HT1080 (cell line): ENCODE measurements at places on chromosomes 12 and 14. TPM values are rescaled to one million over a fixed set of nuclear protein-coding genes. Genes with fewer than 3 reads are reported as not detected.
A peak's percentile ranks its signal among the peaks of the same experiment; 100 is the strongest.

DNA sequence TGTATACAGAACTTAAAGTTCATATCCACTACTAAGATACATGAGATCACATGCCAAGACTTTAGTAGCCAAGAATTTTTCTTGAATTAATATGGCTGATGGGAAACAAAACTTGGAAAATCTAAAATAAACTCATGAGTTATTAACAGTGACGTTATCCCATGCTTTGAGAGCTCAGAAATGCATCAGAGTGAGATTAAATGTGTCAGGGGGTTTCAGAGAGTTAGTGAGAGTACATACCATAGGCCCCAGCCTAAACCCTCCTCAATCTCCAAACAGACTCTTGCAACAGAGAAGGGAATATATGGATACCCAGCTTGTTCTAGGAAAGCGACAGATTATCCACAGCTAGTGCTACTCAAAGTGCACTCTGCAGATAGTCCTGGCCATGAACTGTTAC is 19.3 kb downstream of the SLC35F4 start:
- no peak for DNase-seq

GRCh38 chr14:70902184-70902583 is 5.1 kb upstream of the PCNX1 start:
- DNase-seq, result no peak

- DNase-seq, result no peak
Measured at GRCh38 chr14:20490563-20490962, 14.8 kb upstream of the RNASE10 start.

- DNase-seq, result peak; percentile 21
Measured at GRCh38 chr14:97056086-97056485, 258.9 kb downstream of the VRK1 start.

DNA sequence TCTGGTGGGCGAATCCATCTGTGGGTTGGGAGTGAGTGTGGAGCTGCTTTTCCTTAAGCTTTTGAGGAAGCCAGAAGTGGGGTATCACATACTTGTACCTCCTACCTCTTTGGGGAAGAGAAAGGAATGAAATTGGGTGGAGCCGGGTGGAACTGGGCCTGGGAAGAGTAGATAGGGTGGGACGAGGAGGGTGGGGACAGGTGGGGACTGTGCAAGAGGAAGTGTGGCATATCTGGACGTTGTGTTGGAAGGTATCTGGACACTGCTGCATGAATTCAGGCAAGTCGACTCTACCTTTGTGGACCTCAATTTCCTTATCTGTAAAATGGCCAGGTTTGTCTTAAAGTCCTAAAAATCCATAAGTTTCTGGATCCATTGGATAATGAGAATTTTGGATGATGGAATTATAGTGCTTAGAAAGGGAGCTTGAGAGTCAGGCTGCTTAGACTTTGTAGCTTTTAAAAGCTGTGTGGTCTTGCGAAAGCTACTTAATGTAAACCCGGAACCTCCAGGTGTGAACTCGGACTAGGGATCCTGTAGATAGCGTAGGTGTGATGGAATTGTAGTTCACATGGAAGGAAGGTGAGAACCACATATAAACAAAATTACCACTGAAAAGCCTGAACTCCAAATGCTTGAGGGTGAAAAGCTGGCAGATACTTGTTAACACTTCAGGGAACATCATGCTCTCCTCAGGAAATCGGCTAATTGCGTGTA is 2.1 kb downstream of the VRTN start:
- no peak for DNase-seq

DNA sequence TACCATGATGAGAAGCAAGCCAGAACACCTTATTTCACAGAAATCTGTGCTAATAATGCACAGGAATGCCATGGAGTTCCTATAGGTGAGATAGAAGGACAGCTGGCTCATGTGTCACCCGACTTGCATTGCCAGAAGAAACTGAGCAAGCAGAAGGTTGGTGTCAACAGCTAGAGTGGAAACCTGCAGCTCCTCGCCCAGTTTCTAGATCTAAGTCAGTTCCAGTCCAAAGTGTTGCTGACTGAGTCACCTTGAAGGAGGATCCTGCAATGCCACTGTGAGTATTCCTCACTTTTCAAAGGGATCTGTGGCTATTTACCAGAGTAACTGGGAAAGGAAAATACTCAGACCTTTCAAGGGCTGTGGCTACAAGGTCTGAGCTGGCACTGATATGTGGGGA is 17.1 kb downstream of the CDKL1 start:
- DNase-seq, result no peak

GRCh38 chr14:45526715-45527549 is 273.9 kb upstream of the MIS18BP1 start:
- DNase-seq, result peak; percentile 62

- DNase-seq, result no peak
Measured at GRCh38 chr14:63045234-63045611, at the start of gene KCNH5. Gene KCNH5, minus strand, starts transcription at chr14:63045458. Its CDS starts 272 bp downstream, at chr14:63045186.

GRCh38 chr14:31990926-31991572 is 86.1 kb upstream of the ARHGAP5 start:
- peak; percentile 54 for DNase-seq

DNA sequence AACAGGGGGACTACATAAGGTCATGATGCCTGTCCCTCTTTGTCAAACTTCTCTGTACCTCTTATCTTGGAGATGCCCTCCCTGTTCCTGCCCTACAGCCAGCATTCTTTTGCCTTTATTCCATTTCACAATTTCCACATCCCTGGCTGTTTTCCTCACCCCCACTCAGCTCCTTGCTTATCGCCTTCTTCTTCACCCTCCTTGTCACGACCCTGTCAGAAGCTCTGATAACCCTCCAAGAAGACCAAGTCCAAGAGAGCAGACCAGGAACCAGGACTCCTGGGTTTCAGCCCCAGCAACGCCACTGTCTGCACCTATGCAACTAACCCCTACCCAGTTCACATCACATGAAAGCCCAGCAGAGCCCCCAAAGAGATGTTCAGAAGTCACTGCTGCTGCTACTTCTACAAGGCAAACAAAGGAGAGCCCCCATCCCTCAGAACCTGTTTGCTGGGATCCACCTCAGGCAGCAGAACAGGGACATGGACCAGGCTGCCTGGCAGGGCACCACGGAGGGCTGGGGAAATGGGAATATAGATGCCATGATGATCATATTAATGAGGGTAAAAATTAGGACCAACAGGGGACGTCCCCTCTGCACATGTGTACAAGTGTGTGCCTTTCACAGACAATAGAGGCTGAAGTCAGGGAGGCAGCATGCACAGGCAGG is 92.8 kb downstream of the SINHCAF start:
- no peak for DNase-seq

DNA sequence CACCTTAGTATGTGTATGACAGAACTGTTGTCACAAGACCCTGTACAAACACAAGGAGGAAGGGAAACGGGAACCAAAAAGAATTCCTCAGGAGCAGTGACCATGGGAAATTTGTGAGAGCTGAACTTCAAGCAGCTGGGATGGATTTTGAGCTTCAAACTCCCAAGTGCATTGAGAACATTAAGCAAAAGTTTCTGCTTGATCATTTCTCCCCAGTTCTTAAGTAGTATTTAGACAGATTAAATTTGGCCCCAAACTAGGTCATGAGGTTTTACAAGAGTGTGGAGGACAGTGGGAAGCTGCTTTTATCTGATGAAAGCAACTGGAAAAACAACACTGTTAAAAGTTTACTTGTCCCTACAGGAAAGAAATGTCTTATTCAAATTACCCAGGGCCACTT is 206.0 kb upstream of the DCN start:
- DNase-seq, result no peak

DNA sequence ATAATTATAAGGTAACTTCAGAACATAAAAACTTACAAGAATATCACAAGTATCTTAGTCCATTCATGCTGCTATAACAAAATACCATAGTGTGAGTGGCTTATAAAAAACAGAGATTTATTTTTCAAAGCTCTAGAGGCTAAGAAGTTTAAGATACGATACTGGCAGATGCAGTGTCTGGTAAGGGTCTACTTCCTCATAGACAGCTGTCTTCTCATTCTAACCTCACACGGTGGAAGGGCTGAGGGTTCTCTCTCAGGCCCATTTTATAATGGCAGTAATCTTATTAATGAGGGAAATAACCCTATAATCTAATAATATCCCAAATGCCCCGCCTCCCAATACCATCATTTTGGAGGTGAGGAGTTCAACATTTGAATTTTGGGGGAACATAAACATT is 23.7 kb upstream of the OSBPL8 start:
- DNase-seq, result no peak

DNA sequence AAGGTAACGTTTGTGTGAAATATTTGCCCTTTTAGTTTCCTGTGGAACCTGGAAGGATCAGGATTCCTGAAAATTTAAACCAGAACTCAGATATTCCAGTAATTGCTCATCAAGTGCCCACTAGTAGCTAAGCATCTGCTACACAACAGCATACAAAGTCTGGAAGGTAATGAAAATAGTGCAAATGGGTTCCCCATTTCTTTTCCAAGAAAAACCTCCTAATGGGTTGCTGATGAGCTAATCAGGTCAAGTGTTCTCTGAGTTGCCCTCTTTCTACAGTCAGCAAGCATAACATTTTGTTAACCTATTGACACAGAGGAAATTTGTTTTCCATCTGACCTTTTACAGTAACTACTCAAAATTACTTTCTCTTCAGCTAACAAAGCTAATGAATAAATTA is 83.6 kb upstream of the PMCH start:
- no peak for DNase-seq

GRCh38 chr12:68699486-68699885 is 12.7 kb downstream of the NUP107 start:
- no peak for DNase-seq

DNA sequence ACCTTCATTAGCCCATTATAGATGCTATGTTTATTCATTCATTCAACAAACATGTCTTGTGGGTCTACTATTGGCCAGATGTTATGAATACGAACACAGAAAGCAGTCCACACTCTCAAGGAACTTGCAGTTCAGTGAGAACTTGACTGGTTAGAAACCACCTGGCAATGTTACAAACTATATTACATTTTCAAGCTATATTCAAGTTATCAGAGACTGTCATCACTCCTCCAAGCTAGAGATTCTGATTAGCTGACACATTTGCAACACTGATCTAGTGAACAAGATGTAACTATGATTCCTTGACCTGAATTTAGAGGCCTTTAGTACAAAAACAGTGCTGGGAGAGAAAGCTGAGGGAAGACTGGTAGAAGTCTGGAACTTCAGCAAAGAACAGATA is 170.7 kb upstream of the EEA1 start:
- no peak for DNase-seq

DNA sequence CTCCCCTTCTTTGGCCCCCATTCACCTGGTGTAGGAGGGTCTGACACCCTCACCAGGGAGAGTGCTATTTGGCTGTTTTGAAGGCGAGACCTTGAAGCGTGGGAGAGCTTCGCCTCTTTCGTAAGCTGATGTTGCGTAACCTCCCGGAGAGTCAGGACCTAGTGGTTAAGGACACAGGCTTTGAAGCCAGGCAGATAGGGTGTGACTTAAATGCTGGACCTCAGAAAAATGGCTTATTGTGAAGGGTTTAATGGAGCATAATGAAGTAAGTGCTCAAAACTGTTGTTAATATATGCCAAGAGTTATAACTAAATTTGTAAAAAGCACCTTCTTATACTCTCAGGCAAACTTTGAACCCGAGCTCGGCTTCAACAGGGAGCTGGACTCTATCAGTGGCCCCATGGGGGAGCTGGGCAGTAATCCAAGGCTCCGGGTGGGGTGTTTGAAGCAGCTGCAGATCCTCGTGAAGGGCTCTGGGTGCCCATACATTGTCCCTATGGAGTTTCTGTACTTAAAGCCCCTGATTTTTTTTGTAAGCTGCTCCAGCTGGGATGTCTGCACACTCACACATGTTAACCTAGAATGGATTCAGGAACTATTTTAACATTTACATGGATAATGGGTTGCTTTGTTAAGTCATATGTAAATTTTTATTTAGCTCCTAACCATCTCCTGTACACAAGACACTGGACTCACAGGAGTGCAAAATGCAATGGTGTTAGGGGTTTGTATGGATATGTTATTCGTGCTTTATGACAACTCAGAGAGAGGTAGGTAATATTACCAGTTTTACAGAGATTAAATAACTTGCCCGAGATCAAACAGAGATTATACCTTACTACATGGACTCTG is 26.0 kb downstream of the PPFIBP1 start:
- peak; percentile 95 for DNase-seq

Gene CACNA1C
- not detected in 2 replicates for total RNA-seq

Gene TAS2R46
- not detected in 2 replicates for total RNA-seq

Gene AICDA
- not detected in 2 replicates for total RNA-seq

Gene MSRB3
- total RNA-seq, result 9.9 and 13.0 TPM in 2 replicates

Gene ANAPC7
- total RNA-seq, result 79.0 and 84.2 TPM in 2 replicates
